Activated naive CD4-positive, alpha-beta T cell treated with anti-CD3 and anti-CD28 coated beads, Interleukin-2, amount 50 U/mL, for 72 hours (primary cell): ENCODE measurements at places on chromosomes 12 and 14. TPM values are rescaled to one million over a fixed set of nuclear protein-coding genes. Genes with fewer than 3 reads are reported as not detected.

GRCh38 chr14:104361921-104362681 lies 217.5 kb upstream of the C14orf180 start:
- no peak for DNase-seq

DNA sequence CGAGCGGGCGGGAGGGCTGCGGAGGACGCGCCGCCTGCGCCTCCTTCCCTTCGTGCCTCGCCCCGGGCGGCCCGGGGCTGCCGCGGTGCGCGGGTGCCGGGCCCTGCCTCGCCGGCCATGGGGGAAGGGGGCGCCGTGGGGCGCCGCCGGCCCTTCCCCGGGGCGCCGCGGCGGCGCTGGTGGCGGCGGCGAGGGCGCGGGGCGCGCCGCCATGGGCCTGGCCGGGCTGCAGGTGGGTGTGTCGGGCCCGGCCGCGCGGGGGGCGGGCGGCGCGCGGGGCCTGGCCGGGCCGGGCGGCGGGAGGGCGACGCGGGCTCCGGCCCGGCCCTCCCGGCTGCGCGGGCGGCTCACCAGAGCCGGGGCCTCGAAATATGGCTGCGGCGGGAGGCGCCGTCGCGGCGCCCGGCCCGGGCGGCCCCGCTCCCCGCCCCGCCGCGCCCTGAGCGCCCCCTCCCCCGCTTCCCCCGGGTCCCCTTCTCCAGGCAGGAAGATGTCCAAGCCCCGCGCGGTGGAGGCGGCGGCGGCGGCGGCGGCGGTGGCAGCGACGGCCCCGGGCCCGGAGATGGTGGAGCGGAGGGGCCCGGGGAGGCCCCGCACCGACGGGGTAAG lies 5.1 kb downstream of the KMT5A start:
- no peak for DNase-seq

The POTEG gene
- not detected for total RNA-seq

The SERPINA12 gene
- not detected for total RNA-seq

- DNase-seq: no peak
These were observed 6.6 kb downstream of the KRT6A start for GRCh38 chr12:52486166-52487105.

The ASB2 gene
- total RNA-seq: 50.0 TPM

GRCh38 chr12:49568442-49569162 lies 660 bp upstream of the MCRS1 start:
- DNase-seq: no peak

The OTOGL gene
- total RNA-seq: not detected

- no peak for DNase-seq
These were observed 222.1 kb downstream of the AACS start for GRCh38 chr12:125287155-125287847.

DNA sequence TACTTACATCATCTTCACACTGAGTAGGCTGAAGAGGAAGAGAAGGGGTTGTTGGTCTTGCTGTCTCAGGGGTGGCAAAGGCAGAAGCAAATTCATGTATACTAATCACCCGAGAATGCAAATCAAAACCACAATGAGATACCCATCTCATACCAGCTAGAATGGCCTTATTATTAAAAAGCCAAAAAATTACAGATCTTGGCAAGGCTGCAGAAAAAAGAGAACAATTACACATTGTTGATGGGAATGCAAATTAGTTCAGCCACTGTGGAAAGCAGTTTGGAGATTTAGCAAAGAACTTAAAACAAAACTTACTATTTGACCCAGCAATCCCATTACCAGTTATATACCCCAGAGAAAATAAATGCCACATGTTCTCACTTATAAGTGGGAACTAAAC lies 154.9 kb downstream of the SEC23A start:
- DNase-seq: no peak

GRCh38 chr12:94276725-94277124 lies 128.3 kb downstream of the PLXNC1 start:
- no peak for DNase-seq
